ENCODE measurements at places on chromosomes 12 and 14. TPM values are rescaled to one million over a fixed set of nuclear protein-coding genes. Genes with fewer than 3 reads are reported as not detected.

Gene SERPINA4
- polyA plus RNA-seq: not detected

Gene PRR4
- 12.5 TPM for polyA plus RNA-seq

Gene ZNF84
- polyA plus RNA-seq: 51.3 TPM

Gene C12orf60
- 3.6 TPM for polyA plus RNA-seq

Gene LUM
- 48.9 TPM for polyA plus RNA-seq

Gene OR10G2
- polyA plus RNA-seq: not detected

Gene RFX4
- polyA plus RNA-seq: 65.8 TPM

Gene CPNE6
- polyA plus RNA-seq: 14.1 TPM

Gene SPIC
- polyA plus RNA-seq: not detected

Gene GSC
- not detected for polyA plus RNA-seq

Gene NRXN3
- 61.8 TPM for polyA plus RNA-seq

Gene GZMB
- polyA plus RNA-seq: not detected

Gene DENND5B
- polyA plus RNA-seq: 22.2 TPM
